Neural progenitor cell (in vitro differentiated cells): ENCODE measurements at places on chromosomes 2 and 18.

GRCh38 chr2:20352230-20352578, 1.6 kb upstream of the PUM2 start:
- DNase-seq: peak; percentile 34

DNA sequence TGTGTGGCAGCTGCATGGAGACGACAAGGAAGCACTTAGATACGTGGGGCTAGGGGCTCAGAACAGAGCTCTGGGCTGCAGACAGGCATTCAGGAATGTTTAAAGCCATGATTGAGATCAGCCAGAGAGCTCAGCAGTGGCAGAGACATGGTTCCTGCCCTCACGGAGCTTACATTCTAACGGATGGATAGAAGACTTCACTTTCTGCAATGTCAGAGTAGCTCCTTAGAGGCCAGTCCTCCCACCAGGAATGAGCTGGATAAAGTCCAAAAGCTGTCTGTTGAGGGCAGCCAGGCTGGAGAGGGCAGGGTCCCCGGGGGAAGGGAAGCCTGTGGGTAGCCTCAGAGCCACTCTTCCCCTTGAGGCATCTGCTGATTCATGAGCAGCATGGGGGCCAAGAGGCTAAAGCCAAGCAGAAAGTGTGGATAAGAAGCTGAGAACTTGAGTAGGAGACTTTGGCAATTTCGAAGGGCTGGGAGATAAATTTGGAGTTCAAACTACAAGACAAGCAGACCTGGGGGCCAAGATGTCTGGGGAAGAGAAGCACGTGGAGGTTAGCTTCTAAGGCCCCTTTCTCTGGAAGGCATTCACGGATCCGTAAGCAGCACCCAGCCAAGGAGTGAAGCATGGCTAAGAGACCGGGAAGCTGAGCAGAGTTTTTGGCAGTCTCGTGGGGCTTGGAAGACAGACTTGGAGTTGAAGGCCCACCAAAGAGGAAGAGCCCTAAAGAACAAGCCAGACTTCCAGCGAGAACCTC, 9.7 kb upstream of the CIB4 start:
- no peak for DNase-seq

- no peak for DNase-seq
Measured at GRCh38 chr2:216991563-216991962, 131.7 kb upstream of the TNP1 start.

DNA sequence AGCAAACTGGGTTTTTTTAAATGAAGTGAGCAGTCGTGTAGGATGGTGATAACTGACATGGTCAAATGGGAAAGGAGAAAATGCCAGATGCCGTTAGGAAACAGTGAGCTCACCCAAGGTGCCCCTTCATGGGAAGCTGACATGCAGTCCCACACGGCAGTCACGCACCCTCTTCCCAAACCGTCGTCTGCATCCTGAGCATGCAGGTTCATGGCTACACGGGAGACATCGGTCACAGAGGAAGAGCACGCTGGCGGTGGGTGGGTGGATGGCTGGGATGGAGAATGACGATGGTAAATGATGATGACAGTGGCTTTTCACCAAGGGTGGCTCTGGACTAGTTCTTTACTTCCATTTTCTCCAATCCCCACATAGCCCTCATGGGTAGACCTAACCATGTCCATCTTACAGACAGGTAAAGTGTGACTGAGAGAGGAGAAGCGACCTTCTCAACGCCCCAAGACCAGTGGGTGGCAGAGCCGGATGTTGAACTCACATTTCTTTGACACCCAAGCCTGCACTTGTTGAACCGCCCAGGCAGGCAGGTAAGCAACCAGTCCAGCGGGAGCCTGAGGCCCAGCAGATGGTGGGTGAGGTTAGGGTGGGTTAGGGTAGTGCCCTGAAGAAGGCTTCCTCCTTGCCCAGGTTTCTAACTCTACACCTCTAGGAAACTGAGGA, 44.5 kb downstream of the TNS1 start:
- DNase-seq: no peak

DNA sequence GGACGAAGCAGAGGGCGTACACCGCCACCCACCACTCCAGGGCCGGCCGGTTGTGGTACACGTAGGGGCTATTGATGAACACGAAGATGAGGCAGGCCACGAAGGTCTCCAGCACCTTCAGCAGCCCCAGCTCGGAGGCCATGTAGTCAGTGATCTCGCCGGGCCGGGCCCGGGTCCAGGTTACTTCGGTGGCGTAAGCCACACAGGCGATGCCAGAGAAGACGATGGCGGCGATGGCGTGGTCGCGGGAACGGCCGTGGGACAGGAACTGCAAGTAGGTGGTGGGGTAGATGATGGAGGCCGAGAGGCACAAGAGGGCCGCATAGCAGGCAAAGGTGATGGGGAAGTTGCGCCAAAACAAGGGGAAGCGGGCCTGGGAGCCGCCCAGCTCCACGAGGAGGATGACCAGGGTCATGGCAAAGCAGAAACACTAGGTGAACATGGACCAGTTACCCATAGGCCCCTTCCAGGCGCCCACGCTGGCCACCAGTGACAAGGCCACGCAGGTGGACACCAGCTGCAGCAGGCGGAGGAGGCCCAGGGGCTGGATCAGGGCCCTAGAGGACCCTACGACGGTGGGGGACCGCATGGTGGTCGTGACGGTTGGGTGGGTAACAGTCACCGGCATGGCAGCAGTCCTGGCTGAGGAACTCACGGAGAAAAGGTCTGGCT, 128.4 kb upstream of the FAM98A start:
- DNase-seq: no peak

DNA sequence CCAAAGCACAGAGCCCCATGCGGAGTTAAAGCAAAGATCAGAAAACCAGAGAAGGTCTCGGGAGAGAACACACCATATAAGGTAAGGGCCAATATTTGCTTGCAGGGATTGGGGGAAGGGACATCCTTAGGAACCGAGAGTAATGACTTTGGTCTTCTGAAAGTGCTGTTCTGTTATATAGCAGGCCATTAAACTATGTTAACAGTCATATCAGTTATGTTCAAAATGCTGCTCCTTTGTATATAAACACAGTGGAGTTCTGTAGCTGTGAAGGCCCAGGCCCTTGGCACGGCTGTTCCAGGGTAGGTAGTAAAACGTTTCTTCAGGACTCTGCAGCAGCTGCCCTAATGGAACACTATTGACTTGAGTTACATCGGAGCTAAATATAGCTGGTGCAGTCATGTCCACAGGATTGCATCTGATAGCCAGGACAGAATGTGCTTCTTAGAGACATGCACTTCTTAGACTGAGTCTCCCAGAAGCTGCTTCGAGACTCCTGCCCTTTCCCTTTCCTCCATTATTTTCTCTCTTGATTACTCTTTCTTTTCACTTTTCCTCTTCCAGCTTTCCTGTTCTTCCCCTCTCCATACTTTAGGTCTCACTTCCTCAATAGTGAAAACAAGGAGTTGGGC, 122.4 kb downstream of the SETBP1 start:
- no peak for DNase-seq

GRCh38 chr2:168254158-168254935, 7.0 kb upstream of the STK39 start:
- no peak for DNase-seq

DNA sequence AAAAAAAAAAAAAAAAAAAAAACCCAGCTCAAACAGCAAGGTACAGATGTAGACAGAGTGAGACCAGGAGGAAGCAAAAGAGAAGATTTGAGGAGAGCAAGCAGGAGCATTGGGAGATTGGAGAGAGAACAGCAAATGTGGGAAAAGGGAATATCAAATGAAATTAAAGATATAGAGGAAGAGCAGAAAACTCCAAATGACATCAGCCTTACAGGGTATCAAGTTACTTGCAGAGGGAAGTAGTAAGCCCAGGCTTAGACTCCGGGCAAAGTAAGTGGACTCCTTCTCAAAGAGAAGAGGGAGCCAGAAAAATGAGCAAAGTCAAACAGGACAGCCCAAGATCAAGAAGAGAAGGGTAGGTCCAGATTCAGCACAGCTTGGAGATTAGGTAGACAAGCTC, 93.3 kb upstream of the PPP1CB start:
- DNase-seq: no peak

DNA sequence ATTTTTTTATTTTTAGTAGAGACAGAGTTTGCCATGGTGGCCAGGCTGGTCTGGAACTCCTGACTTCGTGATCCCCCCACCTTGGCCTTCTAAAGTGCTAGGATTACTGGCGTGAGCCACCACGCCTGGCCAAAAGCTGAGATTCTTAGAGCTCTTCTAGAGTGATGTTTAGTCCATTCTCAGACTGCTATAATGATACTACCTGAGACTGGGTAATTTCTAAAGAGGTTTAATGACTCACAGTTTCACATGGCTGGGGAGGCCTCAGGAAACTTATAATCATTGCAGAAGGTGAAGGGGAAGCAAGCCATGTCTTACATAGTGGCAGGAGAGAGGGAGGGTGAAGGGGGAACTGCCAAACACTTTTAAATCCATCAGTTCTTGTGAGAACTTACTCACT, 1804.9 kb upstream of the LRRTM1 start:
- no peak for DNase-seq

GRCh38 chr2:189252991-189253675, 73.6 kb upstream of the COL5A2 start:
- DNase-seq: no peak

GRCh38 chr18:26806224-26806623, 59.3 kb downstream of the AQP4 start:
- DNase-seq: no peak

DNA sequence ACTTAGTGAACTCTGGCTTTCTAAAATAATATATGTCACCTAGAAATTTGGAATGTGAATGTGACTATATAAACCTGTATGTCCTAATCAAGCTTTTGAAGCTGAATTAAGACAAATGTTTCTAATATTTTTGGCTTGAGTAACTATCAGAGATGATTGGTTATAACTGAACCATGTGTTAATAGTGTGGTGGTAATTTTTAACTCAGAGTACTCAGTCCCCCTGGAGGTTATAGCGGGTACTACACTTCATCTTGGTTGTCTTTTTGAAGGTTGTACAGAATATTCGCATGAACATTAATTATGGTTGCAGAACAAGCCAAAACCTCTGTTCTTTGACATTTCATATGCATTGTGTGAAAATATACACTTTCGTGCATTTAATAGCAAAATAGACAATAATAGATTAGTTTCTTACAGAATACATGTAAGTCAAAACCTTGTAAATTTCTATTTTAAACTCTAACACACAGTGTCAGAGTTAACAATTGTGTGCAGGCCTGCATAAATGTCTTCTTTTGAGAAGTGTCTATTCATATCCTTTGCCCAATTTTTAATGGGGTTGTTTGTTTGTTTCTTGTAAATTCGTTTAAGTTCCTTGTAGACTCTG, 86.0 kb downstream of the OSBPL6 start:
- peak; percentile 20 for DNase-seq

DNA sequence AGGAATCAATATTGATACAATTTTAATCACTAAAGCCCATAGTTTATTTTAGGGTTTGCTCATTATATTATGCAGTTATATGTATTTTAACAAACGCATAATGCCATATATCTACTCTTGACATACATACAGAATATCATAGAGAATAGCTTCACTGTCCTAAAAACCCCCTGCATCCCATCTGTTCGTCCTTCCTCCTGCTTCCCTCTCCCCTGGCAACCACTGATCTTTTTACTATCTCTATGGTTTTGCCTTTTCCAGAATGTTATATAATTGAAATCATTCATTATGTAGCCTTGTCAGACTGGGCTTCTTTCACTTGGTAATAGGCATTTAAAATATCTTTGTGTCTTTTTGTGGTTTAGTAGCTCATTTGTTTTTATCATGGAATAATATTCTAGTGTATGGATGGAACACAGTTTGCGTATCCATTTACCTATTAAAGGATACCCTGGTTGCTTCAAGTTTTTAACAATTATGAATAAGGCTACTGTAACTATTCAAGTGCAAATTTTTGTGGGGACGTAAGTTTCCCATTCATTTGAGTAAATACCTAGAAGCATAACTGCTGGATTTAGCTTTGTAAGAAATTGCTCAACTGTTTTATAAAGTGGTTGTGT, 801.6 kb upstream of the GCFC2 start:
- DNase-seq: no peak

DNA sequence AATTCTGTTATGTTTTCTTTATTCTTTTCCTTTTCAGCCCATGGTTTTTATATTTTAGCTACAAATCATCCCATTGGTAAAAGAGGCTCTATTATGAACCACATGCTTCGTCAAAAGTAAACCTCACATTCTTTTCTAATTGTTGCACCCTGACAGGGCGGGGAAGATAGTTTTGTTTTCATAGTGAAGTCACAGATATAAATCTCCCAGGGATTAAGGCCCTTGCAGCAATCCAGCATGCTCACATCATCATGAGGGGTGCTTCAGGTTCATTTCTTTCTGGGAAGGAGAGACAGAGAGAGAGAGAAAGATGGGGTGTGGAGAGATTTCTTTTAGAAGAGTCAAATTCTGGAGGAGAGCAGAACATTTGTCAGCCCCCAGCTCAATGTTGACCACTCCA, 124.5 kb upstream of the CDC42EP3 start:
- DNase-seq: no peak

GRCh38 chr2:112593736-112594135, 9.3 kb downstream of the CHCHD5 start:
- DNase-seq: no peak

GRCh38 chr2:48118895-48119294, 212.6 kb upstream of the FBXO11 start:
- DNase-seq: no peak

GRCh38 chr2:98685930-98686887, 44.7 kb downstream of the MGAT4A start:
- no peak for DNase-seq

DNA sequence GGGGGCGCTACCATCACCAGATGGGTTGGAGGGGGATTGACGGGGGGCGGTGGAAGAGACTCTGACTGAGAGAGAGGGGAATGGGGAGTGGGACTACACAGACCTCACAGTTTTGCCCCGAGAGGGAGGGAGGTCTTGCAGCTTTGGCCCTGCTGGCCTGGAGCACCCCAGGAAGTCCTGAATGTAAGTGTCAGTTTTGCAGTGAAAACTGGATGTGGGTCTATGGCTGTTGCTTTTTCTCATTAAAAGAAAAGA, 2.4 kb downstream of the TCF7L1 start:
- no peak for DNase-seq

GRCh38 chr2:142435847-142436246, 305.0 kb upstream of the LRP1B start:
- peak; percentile 58 for DNase-seq

DNA sequence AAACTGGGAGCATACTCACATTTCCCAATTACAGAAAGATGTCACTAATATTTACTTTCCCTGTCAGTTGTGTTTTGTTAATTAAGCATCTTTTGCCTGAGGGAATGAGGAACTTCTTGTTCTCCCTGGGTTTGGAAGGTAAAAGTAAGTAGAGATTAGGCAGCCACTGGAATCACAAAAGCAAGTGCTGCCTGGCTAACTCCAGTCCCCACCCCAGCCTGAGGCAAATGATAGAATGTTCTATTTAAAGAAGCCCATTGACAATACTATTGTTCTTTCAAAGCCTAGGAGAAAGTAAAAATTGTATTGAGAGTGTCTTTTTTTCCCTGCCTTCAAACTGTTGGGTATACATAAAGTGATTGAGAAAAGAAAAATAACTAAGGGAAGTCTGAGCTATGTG, 93.8 kb downstream of the MBD2 start:
- peak; percentile 25 for DNase-seq

DNA sequence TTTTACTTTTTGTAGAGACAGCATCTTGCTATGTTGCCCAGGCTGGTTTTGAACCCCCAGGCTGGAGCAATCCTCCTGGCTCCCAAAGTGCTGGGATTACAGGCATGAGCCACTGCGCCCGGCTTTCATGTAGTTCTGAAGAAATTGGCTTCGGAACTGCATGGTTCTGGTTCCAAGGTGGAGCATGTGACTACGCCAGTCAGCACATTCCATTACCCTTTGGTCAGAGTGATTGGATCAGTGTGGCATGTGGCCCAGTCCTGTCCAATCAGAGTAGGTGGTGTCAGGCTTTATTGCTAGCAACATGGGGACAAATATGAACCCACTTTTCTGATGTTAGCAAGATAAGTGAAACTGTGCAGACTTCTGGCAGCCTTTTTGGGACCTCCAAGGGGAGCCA, 16.3 kb upstream of the ATOH8 start:
- no peak for DNase-seq
